ENCODE measurements at places on chromosomes 12 and 14.

DNA sequence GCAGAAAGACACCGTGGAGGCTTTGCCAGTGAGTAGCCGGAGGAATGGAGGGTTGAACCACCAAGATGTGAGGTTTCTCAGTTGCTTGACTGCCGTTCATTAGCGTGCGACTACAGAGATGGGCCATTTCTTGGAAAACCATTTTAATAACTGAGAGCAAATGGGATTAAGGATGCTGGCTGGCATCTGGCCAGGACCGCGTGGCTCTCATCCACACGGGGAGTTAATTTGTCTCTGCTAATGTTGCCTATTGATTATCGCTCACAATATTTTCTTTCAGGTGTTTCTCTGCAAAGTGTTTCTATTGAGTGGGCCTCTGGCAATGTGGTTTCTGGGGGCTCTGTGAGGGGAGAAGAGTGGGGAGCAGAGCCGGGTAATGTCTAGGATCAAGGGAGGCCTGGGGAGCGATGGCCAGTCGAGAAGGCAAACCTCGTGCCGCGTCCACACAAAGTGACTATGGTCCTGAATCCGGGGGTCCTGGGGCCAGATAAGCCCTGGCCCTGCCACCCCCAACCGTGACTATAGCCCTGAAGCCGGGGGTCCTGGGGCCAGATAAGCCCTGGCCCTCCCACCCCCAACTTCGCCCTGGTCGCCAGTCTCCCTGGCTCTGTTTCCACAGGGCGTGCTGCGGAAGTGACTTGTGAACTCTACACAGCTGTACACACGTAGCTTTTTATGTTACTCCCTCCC lies 110.6 kb downstream of the PRMT8 start:
- no peak for DNase-seq

GRCh38 chr14:41482861-41483260 lies 123.8 kb upstream of the LRFN5 start:
- DNase-seq = no peak

DNA sequence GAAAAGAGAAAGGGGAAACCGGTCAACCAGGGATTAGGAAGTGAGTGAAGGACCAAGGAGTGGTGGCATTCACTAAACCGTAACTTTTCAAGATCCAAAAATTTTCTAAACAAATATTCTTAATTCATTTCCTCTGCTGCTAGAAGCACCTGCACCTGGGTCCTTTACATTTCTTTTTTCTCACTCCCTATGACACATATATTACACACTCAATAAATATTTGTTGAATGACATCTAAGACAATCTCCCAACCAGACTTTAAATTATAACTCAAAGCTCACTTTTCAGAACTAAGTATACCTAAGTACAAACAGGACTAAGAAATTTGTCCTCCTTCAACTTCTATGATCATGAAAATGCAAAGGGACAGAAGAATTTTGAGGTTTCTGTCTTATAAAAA lies 11.1 kb downstream of the TTC5 start:
- no peak for DNase-seq

GRCh38 chr14:64196814-64197411 lies 97.3 kb downstream of the ESR2 start:
- no peak for DNase-seq

GRCh38 chr12:2291182-2291832 lies 238.5 kb downstream of the CACNA1C start:
- peak; percentile 25 for DNase-seq

GRCh38 chr14:62654641-62655040 lies 390.6 kb downstream of the KCNH5 start:
- DNase-seq = no peak

All from activated CD8-positive, alpha-beta memory T cell treated with anti-CD3 and anti-CD28 coated beads, Interleukin-2, amount 50 U/mL, for 4 hours (primary cell).